ENCODE measurements at places on chromosomes 1 and 21.

- no peak for DNase-seq
Observed at GRCh38 chr1:19532519-19532918, 47.2 kb upstream of the CAPZB start.

DNA sequence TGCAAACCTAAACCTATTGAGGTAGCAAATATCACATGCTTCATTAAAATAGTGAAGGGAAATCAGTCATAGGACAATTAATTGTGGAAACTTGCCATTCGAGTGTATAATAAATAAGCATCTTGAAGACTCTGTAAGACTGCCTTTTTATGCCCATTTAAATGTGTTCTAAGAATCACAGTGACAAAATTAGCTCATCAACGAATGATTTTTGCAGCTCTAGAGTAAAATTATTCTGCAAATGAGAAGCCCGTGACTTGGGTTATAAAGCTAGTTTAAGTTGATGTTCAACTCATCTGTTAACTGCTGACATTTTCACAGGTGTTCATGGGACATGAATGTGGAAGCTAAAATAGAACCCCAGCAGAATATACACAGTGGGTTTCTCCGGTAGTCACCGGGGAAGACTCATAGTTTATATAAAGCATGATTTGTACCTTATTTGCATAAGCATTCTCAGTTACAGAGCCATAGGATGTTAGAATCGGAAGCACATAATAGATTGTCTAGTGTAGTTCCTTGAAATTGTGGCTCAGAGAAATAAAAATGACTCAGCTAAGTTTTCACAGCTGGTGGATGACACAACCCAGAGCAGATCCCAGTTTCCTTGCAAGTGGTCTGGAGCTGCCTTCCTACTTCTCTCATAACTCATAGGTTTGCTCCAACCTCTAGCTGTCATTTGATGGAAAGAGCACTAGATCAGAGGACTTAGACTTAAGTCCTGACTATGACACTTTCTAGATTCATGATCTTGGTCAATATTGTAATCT lies 107.3 kb downstream of the UCHL5 start:
- no peak for DNase-seq

- no peak for DNase-seq
Observed at GRCh38 chr21:25360593-25360992, 246.7 kb downstream of the MRPL39 start.

- no peak for DNase-seq
Observed at GRCh38 chr1:234886081-234886984, 242.3 kb downstream of the TOMM20 start.

GRCh38 chr1:178102218-178102617 lies 8.3 kb downstream of the RASAL2 start:
- no peak for DNase-seq

- no peak for DNase-seq
Observed at GRCh38 chr1:115717541-115717940, 51.0 kb downstream of the CASQ2 start.

GRCh38 chr21:45845063-45845769 lies 136.4 kb upstream of the COL6A1 start:
- no peak for DNase-seq

DNA sequence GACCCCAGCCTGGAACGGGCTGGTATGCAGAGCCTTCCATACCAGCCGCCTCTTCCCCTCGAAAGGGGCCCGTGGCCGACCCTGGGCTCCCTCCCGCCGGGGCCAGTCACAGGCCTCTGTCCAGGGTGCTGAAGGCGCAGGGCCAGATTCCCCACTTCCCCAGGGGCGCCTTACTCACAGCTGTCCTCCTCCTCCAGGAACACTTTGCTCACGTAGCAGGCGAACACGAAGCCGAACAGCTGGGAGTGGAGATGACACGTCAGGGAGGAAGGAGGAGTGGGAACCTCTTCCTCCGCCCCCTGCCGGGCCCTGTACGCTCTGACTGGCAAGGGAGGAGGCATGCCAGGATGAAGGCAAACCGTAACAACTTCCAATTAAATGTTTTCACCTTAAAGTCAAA lies 57.3 kb downstream of the NKAIN1 start:
- DNase-seq, result peak; percentile 10

- no peak for DNase-seq
Observed at GRCh38 chr1:203038891-203039608, 12.8 kb downstream of the PPFIA4 start.

- no peak for DNase-seq
Observed at GRCh38 chr1:2594001-2594640, 7.5 kb downstream of the PRXL2B start.

GRCh38 chr1:79310609-79311008 lies 304.1 kb upstream of the ADGRL4 start:
- DNase-seq, result no peak

- DNase-seq, result no peak
Observed at GRCh38 chr1:160575112-160575664, 4.1 kb downstream of the CD84 start.

DNA sequence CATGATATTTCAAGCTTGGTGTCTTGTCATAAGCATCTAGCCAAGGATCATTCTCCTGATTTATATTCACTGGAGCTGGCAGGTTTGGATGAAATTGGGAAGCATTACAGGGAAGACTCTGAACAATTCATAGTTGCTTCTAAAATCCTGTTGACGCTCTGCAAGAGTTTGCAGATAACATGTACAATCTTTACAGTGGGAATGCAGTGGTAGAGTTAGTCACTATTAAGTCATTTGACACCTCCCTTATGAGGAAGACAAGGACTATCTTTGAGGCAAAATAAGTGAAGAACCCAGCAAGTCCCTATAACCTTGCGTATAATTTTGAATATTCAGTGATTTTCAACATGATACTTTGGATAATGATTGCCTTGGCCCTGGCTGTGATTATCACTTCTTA lies 45.3 kb upstream of the CRB1 start:
- DNase-seq, result no peak

GRCh38 chr1:66439031-66439740 lies 94.8 kb upstream of the SGIP1 start:
- no peak for DNase-seq

DNA sequence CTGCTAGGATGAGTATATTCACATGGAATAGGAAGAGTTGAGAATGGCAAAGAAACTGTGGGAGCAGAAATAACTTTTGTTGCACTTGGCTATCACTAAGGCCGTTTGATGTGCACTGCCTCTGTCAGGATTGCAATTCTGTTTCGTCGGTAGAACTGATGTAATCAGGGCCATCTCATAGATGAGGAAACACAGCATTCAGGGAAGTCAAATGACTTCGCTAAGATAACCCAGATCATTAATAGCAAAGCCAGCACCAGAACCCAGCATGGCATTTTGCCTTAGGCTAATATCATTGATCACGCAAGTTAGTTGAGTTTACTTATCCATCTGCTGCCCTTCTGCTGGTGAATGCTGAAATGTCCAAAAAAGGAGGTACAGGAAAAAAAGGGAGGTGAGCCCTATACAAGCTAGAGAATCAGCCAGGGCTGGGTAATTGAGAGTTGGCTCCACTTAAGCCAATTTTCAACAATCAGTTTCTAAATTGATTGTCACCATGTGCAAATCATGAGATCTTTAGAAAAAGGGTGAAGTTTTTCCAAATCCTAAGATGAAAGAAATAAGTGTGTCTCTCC lies 7.6 kb downstream of the RASSF5 start:
- no peak for DNase-seq

DNA sequence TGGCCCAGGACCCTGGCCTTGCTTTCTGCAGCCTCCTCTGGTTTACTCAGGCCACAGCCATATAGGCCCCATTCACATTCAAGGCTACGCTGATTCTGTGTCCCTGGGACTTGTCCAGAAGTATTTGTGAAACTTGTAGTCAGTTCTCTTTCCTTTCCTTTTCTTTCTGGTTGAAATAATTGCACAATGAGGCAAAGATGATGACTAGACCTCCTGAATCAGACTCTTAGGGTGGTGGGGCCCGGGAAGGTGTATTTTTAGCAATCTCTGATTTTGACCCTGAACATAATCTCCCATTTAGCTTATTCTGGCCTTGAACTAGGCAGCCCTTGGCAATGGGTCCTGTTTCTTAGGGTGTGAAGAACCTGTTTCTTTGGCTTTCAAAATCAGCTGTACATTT lies 39.9 kb downstream of the STUM start:
- DNase-seq, result no peak

GRCh38 chr1:192700834-192701271 lies 64.9 kb downstream of the RGS13 start:
- no peak for DNase-seq

GRCh38 chr21:40680311-40680710 lies 166.6 kb downstream of the DSCAM start:
- no peak for DNase-seq

GRCh38 chr1:41764656-41765055 lies 154.1 kb downstream of the HIVEP3 start:
- DNase-seq, result no peak

- no peak for DNase-seq
Observed at GRCh38 chr1:153242160-153242559, 17.3 kb upstream of the LORICRIN start.

- no peak for DNase-seq
Observed at GRCh38 chr1:20413776-20414140, 72.3 kb downstream of the CAMK2N1 start.

- DNase-seq, result no peak
Observed at GRCh38 chr1:151512326-151512725, 1.1 kb downstream of the CGN start.

DNA sequence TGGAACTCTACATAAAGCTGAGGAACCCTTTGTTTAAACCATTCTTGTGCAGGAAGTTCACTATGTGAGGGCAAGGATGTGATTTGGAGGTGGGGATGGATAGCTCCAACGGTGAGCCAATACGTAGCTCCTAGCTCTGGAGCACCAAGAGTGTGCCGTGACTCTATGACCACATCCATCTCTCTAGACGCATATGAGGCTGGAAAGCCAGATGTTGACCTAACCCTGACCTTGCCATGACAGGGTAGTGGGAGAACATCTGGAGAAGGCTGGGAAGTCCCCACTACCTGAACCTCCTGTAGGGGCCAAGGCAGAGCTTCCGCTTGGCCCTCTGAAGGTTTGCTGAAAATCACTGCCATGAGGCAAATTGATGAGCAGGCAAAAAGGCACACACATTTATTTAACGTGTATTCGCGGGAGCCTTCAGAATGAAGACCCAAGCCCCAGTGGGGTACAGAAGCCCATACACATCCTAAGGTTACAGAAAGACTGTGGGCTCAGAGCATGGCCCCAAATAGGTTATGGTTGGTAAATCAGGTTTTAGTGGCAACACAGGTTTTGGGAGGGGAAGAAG lies 43.4 kb downstream of the EIF2D start:
- DNase-seq, result no peak

DNA sequence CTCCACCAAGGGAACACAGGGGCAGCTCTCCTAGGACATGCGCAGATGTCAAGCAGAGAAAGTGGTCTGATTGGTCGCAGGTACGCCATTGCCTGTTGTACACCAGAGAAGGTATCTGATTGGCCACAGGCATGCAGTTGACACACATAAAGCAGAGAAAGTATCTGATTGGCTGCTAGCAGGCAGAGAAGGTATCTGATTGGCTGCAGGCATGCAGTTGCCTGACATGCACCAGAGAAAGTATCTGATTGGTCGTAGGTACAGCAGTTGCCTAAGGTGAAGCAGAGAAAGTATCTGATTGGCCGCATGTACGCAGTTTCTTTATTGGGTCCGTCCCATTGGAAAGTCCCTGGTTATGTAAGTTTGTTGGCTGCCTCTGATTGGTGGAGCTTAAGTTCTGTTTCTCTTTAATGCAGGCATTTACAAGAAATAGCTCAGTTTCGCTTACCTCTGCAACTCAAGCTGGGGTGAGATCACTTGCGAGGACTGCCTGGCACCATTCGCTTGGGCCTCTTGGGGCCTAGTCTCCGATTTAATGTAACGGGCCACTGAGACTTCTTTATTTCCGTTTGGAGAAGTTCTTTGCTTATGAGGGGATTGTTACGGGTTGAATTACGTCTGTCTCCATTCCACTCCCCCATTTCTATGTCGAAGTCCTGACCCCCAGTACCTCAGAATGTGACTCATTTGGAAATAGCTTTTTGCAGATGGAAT lies 74.2 kb downstream of the SIK1 start:
- DNase-seq, result no peak

DNA sequence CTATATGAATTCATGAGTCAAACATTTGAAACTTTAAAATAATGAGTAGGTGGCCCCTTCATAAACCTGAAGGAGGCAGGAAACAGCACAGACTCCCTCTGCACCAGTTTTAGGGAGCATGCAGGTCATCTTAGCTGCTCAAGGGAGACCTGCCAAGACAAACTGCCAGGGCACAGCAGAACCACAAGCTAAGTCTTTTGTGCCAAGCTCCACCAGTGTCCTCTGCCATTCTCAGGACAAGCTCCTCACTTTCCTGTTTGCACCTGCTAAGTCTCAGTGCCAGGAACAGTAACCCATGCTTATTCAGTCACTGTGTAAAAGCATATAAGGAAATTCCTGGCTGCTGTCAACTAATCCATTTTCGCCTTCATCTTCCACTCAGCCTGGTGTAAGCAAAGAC lies 368.9 kb downstream of the SEC16B start:
- DNase-seq, result no peak

DNA sequence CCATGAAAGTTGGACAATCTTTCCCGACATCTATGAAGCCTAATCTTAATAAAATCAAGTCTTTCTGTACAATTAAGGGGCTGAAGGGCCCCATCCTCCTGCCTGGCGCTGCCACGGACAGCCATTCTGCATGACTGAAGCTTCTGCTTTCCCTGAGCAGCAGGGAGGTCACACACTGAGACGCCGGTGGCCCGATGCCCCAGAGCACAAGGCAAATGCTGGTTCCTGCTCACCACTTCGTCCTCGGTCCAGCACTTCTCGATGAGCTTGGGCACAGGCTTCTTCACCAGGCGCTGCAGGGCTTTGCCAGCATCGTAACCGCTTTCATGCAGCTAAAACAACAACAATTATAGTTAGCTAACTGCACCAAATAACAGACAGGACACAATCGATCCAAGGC lies 147.8 kb downstream of the SLC45A1 start:
- no peak for DNase-seq

DNA sequence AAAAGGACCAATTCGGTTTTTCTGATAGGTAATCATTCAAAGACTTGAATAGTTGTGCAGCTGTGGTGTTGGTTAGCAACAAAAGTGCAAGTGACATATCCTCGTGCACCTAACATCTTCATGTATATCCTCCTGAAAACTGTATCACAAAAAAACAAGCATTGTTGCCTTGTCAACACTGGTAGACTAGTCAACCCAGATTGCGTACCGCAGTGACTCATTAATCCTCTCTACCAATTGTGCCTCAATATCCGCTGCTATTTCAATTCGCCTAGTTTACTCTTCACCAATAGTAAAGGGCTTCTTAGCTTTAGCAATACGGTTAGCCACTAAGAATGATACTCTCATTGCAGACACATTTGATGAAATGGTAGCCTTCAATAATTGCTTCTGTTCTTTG lies 3.5 kb downstream of the HHAT start:
- no peak for DNase-seq

DNA sequence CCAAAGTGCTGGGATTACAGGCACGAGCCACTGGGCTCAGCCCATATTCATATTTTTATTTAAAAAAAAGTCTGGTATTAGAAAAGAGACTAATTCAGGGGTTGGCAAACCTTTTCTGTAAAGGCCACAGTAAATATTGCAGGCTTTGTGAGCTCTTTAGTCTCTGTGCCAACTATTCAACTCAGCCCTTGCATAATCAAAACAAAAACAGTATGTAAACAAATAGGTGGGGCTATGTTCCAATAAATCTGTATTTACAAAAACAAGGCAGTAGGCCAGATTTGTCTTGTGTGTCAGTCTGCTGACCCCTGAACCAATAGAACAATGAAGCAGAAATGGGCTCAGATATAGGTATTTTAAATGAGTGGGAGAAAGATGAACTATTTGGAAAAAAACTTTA lies 49.3 kb downstream of the CDC42BPA start:
- no peak for DNase-seq

All from esophagus squamous epithelium (tissue), 5 donors.